ENCODE measurements at places on chromosomes 1 and 21.

GRCh38 chr1:86231076-86231475 is 74.5 kb upstream of the COL24A1 start:
- no peak for DNase-seq

- no peak for DNase-seq
Measured at GRCh38 chr1:116991171-116991845, 10.3 kb upstream of the CD101 start.

DNA sequence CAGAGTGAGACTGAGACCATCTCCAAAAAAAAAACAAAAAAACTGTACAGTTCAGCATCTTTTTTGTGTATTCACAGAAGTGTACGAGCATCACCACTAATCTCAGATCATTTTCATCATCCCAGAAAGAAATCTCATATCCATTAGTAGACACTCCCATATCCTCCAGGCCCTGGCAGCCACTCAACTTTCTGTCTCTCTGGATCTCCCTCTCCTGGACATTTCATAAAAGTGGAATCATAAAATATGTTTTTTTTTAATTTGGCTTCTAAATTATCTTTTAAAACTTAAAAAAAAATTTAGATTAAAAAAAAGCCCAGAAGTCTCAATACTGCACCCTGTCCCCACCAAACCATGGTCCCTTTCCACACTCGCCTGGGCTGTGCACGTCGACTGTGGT is 22.1 kb downstream of the RIPPLY3 start:
- no peak for DNase-seq

DNA sequence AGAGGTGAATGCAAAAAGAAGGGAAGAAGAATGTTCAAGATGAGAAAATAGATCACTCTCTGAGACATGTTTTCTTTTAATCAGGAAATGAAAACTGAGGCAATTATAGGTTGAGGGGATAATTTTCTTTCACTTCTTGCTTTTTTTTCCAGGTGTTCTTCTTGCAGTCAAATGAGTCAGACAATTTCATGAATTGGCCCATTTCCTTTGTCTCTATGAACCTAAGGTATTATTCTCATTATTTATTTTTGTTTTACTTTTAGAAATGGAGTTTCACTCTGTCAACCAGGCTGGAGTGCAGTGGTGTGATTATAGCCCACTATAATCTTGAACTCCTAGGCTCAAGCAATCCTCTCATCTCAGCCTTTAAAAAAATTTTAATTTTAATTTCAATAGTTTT is 3.5 kb upstream of the VASH2 start:
- no peak for DNase-seq

GRCh38 chr1:182845379-182845778 is 6.2 kb downstream of the DHX9 start:
- DNase-seq, result no peak
